Keratinocyte (primary cell): ENCODE measurements at places on chromosomes 7 and 10.
A peak's percentile ranks its signal among the peaks of the same experiment; 100 is the strongest.

- no peak for DNase-seq
Measured at GRCh38 chr10:71483135-71483534, 86.4 kb downstream of the CDH23 start.

DNA sequence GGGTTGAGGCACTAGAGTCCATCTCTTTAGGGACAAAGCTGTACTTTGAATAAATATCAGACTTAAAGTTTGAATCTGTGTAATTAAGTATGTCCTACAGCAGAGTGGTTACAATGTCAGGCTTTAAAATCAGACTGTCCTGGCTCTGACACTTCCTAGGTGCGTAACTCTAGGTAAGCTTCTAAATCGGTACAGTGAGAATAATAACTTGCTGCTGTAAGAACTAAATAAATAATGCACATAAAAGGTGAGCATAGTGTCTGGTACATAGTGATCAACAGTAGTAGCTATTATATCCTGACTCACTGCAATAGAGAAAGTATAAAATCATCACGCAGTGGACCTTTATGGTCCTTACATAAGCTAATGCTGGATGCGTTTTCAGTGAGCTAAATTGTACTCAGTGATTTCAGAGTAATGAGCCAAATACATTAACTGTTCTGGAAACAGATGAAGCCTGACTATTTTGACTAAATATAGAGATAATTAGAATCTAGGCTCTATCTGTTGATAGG is 72.2 kb upstream of the PDK4 start:
- DNase-seq: no peak

GRCh38 chr7:41097501-41097900 is 605.4 kb downstream of the INHBA start:
- DNase-seq: peak; percentile 86

DNA sequence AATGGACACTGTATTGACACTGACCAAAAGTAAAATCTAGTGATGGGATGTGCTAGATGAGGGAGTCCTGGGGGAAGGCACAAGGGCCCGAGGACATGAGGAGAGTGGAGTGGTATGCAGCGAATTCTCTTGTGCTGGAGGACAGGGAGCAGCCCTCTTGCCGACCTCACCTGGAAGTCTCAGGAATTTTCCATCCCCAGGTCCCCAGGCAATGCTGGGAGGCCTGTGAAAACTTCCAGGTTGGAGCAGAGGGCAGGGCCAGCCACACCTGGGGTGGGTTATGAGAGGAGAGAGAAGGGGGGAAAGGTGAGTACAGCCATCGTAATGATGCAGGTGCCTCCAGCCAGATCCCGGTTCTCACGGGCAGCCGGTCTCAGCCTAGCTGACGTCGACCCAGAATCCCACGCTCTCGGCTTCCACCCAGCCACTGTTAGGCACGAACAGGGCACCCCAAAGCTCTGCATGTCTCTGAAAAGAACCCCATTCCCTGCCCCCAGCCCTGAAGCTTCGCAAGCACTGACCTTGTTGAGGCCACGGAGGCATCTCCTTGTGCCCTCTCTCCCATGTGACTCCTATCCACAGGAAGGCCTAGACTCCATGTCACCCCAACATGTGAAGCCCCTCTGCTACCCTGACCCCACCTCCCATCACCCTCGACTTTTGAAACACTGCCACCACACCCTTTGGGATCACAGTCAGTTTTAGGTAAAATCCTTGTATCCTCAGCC is 239.7 kb upstream of the MYO3A start:
- no peak for DNase-seq

DNA sequence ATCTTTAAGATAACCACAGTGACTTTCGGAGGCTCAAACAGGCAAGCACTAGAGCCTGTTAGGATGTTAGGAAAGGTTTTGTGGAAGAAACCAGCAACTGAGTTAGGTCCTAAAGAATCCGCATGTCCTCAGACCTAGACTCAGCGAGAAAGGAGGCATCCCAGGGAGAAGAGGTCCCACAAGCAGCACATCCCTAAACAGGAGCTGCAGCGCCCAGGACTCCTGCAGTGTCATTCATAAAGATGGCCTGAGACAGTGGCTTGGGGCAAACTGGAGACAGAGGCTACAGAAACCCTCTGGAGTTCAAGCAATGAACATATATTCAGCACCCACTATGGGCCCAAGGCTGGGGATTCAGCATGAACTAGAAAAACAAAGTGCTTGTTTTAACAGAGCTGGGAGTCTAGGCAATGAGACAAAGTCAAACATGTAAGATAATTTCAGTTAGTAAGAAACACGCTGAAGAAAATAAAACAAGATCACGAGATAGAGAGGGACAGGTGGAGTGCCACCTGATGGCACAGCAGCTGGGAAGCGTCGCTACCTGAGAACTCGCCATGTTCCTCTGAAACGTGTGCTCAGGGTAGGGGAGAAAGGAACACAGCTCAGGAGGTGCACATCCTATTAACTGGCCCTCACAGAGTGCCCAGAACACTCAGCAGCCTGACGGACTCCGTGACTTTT is 48.1 kb downstream of the PARD3 start:
- DNase-seq: no peak

DNA sequence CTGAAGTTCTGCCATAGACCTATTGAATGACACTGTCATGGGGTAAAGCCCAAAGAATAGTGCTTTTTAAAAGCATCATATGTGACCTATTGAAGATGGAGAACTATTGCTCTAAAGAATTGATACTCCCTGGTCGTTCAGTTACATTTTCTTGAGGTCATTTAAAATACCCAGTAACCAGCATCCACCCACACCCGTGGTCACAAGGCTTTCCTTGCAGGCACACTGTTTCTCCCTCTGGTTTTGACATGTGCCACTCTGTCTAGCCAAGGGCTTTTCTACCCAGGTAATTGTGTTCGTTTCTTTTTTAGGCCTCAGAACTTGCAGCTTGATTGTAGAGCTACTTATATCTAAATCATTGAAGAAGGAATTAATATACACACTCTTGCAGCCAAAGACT is 68.3 kb upstream of the LYZL2 start:
- no peak for DNase-seq

GRCh38 chr7:84187813-84188510 is 6.6 kb downstream of the SEMA3A start:
- DNase-seq: no peak

GRCh38 chr7:80860554-80860953 is 58.3 kb downstream of the SEMA3C start:
- no peak for DNase-seq

DNA sequence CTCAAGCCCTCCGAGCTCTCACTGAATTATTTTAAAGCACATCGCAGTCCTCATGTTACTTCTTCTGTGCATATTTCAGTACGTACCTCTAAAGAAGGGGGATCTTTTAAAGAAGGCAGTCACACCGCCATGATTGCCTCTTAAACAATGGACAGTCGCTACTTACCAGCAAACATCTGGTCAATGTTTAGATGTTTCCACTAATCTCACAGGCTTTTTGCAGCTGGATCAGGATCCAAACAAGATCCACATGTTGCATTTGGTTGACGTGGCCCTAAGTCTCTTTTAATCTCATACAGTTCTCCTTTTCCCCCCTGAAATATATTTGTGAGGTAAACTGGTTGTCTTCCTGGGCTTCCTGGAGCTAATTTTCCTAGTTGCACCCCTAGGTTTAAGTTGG is 50.0 kb downstream of the PRF1 start:
- no peak for DNase-seq
